ENCODE measurements at places on chromosomes 16 and 17.

DNA sequence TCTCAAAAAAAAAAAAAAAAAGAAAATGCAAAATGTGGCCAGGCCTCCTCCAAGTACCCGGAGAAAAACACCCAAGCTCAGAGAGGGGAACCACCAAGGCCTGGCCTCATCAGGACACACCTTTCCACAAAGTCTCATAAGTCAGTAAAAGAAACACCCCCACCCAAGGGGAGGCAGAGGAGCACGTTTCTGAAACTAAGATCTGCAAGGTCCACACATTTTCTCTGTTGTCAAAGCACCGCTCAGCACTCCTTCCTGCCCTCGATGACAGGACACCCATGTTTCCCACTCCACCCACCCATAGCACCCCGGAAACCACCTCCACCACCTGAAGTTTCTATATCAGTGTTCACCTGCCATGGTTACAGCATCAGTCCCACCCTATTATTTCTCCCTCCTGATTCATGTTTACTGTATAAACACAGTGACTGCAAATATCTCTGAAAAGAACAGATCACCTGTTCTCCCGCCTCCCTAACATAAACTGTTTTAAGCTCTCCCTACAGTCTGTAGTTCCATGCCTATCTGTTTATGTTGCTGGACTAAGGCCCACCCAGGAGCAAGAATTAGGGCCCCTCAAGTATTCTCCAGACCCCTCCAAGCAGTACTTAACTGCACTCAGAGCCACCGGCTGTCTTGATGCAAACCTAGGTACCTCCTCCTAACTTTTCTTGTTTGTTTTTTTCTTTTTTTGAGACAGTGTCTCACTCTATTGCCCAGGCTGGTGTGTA, 2.0 kb downstream of the CORO7 start:
- DNase-seq, result no peak

DNA sequence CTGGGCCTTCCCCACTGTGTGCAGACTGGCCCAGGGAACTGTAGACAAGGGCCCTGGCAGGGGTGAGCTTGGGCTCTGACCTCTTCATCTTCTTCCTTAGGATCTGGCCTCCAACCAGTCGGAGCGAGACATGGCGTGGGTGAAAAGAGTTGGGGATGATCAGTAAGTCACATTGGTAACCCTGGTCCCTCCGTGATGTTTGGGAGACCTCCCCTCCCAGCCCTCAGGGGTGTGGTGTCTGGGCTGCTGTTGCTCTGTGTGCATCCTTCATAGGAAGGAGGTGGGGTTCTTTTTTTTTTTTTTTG, 5.5 kb downstream of the TBKBP1 start:
- DNase-seq, result no peak

- DNase-seq, result no peak
Measured at GRCh38 chr16:4016658-4017057, 99.6 kb downstream of the ADCY9 start.

- DNase-seq, result no peak
Measured at GRCh38 chr17:28071891-28072606, 29.6 kb downstream of the NLK start.

- DNase-seq, result no peak
Measured at GRCh38 chr17:15931394-15931793, 13.5 kb upstream of the ADORA2B start.

DNA sequence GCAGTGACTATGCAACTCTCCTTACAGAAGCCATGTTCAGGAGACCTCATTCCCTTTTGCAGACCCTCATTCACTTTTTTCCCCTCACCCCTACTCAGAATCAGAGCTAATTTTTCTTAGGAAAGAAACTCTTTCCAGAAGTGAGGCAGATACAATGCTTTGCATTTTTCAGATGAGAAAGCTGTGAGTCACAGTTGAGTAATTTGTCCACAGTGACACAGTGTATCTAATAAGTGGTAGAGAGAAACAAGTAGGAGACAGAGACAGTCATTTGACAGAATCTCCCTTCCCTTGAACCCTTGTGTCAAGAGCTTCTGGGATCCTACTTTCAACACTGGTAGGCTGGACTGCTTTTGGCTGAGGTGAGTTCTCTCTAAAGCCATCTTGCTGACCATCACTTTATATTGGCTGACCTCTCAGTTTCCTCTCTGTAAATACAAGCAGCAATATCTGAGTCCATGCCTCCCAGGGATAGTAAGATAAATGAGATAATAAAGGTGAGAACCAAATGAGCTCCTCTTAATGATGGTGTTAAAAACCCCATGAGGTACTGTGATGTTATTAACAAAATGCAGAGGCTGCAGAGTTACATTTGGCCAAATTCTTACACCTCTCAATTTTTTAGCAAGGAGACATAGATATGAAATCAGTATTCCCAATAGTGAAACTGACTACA, 130.8 kb downstream of the CA10 start:
- no peak for DNase-seq

- no peak for DNase-seq
Measured at GRCh38 chr16:81410643-81411293, 33.8 kb upstream of the CMIP start.

GRCh38 chr16:1338119-1338730, 4.8 kb downstream of the BAIAP3 start:
- DNase-seq, result no peak

DNA sequence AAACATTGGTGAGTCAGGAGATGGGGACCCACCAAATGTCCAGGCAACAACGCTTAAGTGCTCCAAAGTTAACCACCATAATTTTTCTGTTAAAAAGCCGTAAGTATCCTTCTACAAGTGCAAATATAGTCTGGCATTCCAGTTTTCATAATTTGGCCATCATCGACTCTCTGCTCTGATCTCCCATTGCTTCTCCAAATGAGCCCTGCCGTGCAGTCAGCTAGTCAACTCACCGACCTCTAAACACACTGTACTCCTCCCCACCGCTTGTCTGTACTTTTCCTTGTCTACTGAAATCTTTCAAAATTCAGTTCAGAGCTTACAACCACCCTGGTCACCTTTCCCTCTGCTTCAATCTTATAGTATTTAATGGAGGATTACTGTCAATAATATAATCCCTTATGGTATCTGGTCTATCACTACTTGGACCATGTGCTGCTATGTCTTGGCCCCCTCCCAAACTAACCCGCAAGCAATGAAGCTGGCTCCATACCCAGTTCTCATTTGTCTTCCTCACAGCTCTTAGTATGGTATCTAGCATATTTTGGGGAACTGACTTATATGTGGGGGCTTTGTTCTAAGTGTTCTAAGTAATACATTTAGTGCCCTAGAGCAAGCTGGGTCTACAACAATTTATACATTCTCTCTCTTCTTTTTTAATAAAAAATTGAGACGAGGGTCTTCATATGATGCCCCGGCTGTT, 52.7 kb upstream of the SLC25A19 start:
- no peak for DNase-seq

DNA sequence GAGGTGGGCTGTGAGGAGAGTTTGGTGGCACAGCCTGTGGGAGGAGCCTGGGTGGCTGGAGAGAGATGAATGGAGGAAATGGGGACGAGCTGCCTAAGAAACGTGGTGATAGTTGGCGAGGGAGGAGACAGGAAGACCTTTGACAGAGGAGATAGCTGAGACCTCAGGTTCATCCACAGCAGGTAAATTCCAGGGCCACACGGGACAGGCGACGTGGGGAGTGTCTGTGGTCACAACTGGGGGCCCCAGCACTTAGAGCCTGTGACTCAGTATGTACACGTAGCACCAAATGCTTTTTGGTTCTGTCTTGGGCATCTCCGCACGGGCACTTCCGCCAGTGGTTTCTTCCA, 7.7 kb downstream of the MINK1 start:
- no peak for DNase-seq

DNA sequence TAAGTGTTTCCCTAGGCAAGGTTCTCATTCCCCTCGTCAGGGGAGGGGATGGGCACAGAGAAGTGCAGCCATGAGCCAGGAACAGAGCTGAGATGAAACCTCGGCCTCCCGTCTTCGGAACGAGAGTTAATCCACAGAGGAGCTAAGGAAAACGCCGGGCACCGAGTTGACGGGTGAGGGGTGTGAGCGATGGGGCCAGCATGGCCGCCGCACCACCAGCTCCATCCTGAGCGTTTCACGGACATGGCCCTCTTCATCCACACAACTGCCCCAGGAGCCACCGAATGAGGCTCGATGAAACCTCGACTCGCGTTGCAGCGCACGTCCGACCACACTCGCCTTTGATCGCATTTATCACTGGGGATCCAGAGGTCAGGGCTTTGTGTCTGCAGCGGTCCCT, 21.5 kb downstream of the CA5A start:
- DNase-seq, result no peak

DNA sequence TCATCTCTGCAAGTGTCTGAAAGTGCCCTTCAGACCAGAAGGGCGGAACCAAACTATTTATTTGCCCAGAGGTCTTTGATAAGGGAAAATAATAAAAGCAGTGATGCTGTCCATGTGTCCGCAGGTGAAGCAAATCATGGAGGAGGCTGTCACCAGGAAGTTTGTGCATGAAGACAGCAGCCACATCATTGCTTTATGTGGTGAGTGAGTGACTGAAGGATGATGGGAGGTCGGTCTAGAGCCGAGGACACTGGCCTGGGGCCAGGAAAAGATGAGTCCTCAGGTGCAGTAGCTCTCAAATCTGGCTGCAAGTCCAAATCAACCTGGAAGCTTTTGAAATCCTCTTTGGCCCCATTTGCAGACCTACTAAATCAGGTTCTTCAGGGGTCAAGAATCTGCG, 6.1 kb downstream of the SGSM2 start:
- no peak for DNase-seq

GRCh38 chr16:65754820-65755691, 611.4 kb upstream of the CDH5 start:
- peak; percentile 55 for DNase-seq

GRCh38 chr17:82216301-82217119, 3.9 kb upstream of the CCDC57 start:
- no peak for DNase-seq

- no peak for DNase-seq
Measured at GRCh38 chr17:37553401-37553966, 55.7 kb downstream of the SYNRG start.

- DNase-seq, result no peak
Measured at GRCh38 chr16:86604436-86605193, 26.3 kb downstream of the FOXL1 start.

GRCh38 chr17:6648181-6648580, 3.2 kb downstream of the MED31 start:
- no peak for DNase-seq

DNA sequence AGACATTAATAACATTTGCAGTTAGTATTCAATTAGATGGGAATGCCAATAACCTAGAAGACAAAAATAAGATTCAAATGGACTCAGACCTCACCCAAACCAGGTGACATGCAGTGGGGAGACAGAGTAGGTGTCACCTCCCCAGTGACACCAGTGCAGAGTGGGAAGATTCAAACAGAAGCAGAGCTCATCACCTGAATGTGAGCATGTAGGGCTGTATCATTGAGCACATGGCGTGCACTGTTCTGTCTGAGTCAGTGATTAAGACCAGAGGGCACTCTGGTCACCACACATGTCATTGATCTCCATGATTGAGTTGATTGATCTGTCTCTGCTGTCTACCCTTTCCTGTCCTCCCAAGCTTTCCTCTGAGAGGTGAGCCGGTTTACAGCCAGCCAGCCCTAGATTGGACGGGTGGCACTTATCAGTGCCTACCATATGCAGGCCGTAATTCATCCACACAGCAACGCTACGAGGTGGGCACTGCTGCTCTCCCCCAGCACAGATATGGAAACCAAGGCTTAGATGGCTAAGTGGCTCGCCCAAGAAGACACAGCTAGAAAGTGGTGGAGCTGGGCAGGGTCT, 34.0 kb downstream of the RHBDL3 start:
- DNase-seq, result no peak
